ENCODE measurements at places on chromosomes 13 and 19.

DNA sequence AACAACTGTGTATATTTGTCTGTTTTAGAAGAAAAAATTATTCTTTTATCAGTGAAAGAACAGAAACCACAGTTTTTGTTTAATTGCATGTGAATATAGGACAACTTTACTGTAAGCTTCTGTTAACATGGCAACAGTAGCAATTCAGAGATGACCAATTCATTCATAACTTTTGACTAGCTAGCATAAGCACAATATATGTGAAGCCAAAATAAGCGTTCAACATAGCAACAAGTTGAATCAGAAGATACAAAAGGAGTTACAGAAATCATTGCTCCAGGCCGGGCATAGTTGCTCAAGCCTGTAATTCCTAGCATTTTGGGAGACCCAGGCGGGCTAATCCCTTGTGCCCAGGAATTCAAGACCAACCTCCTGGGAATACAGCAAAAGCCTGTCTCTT is 197.1 kb upstream of the GPC6 start:
- no peak for DNase-seq

GRCh38 chr13:62057286-62057685 is 641.6 kb upstream of the PCDH20 start:
- DNase-seq = no peak

DNA sequence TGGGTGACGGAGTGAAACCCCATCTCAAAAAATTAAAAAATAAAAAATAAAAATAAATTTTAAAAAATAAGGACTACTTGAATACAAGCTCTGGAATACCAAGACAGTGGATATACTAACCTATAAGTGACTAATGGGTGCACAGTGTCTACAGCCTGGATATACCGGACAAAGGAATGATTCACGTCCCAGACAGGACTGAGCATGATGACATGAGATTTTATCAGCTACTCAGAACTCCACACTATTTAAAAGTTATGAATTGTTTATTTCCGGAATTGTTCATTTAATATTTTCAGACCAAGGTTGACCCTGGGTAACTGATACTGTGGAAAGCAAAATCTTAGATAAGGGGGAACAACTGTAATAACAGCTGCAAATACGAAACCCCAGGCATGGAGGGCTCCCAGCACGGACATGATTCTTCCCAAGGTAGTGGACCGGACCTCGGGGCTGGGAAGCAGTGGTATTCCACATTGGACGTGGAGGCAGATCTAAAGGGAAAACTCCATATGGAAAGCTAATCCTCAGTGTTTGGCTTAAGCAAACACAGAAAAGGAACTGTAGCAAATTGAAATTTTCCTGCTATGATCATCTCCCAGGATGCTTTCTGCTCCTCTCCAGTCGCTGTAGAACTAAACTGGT is 102.6 kb upstream of the TSHZ3 start:
- no peak for DNase-seq

- no peak for DNase-seq
These were observed 346.5 kb downstream of the ZNF536 start for GRCh38 chr19:30718707-30719106.
